GM23338 (cell line): ENCODE measurements at places on chromosomes 12 and 14. TPM values are rescaled to one million over a fixed set of nuclear protein-coding genes. Genes with fewer than 3 reads are reported as not detected.

DNA sequence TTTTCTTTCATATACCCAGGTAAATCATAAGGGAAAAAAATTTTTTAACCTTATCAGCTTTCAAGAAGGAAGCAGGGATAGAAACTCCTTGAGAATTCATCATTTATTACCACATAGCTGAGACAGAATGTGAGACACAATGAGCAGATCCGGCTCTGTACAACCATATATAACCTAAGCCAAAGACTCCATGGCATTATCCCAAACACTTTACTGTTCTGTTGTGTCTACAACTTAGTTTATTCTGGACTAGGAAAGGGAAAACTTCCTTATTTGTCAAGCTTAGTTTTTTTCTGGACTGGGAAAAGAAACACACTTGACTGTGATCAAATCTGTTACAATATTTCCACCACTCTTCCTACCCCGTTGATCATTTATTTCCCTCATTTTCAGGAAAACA lies 38.3 kb upstream of the CATSPERB start:
- no peaks in the 10 kb centered on the region for H3K4me1 ChIP-seq
- no peak overlapping the region for H3K4me3 ChIP-seq
- no peaks in the 10 kb centered on the region for H3K27me3 ChIP-seq
- DNase-seq, result no peak
- H3K36me3 ChIP-seq, result no peaks in the 10 kb centered on the region

DNA sequence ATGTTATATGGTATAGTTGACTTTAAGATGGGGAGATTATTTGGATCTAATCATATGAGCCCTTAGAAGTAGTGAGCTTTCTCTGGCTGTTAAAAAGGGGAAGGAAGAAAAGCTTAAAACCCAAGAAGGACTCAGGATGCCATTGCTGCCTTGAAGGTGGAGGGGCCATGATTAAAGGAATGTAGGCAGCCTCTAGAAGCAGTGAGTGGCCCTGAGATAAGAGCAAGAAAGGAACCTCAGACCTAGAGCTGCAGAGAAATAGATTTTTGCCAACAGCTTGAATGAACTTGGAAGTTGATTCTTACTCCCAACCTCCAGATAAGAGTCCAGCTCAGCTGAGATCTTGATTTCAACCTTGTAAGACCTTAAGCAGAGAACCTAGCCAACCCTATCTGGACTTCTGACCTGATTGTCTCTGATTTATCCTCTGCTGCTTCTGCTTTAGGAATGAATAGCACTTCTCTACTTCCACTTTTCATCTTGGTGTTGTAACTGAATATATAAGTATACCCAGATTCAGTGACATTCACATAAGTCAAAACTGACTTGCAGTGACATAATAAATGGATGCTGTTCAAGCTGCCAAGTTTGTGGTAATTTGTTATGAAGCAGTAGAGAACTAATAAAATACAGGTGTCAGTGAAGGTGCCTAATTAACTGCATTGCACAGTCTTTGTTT lies 33.5 kb downstream of the RAD51B start:
- DNase-seq, result no peak
- H3K27ac ChIP-seq, result no peak overlapping the region
- no peak overlapping the region for H3K4me3 ChIP-seq
- H3K27me3 ChIP-seq, result no peaks in the 10 kb centered on the region
- H3K36me3 ChIP-seq, result no peaks in the 10 kb centered on the region

NFE2 gene
- 0.27 and 1.3 TPM in 2 replicates for total RNA-seq

SLC35F4 gene
- total RNA-seq, result not detected in 2 replicates
